Tongue (tissue), 3 donors: ENCODE measurements at places on chromosomes 6 and 20.

DNA sequence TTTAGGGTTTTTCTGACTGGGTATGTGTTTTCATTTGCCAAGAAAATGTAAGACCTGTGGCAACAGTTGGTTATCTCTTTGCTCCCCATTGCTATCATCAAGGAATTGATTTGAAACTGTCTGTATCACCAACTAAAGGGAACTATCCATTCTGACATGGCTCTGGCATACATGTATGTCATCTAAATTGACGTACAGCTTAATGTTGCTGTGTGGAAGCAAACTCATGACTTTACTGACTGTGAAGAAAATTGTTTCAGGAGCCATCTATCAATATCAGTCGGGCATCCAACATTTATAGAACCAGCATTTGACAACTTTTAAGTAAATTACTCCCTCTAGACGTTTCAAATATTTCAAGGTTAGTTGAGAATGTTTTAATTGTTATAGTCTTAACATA is 555.8 kb upstream of the EPHA7 start:
- DNase-seq = no peak

DNA sequence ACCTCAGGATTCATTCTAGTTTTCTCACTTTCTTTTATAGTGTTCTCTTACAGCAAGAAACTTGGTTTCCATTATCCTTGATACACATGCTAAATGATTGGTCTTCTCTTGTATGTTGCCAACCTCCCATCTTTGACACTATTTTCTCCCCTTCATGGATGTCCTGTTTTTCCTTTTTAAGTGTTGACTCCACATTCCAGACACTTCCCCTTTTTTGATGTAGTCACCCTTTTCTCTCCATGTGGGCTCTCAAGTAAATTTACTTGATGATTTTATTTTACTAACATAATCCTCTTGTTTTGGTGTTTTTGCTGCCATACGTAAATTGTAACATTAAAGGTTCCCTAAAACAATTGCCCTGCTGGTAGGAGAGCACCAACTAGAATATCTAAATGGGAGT is 148.1 kb downstream of the ZFAND3 start:
- DNase-seq = no peak

DNA sequence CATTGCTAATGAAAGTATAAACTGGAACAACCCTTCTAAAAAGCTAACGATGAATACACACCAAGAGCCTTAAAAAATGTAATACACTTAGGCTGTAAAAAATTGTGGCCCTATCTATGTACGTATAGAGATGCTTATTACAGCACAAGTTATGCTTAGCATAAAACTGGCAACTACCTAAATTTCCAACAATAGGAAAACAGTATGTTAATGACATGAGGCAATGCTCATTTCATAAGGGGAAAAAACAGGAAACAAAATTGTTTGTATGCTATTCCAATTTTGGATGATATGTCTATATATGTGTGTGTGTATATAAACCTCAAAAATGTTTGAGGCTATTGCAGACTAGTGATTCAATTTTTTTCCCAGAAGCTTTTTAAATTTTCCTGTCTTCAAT is 82.5 kb downstream of the DTNBP1 start:
- no peak for DNase-seq

DNA sequence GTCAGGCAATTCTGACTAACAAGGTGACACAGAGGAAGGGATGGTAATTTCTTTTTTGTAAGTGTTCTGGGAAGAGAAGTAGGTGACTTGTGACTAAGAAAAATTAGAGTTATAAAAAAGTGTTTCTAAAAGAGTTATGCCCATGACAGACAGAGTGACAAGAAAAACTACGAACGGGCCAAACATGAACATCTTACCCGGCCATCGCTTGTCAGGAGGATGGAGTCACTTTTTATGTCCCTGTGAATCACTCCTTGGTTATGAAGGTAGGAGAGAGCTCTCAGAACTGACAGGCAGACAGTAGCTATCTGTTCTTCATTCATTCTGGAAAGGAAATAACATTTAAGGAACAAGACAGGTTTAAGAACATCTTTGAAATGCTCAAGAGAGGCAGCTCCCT is 43.0 kb downstream of the LAMP5 start:
- no peak for DNase-seq

DNA sequence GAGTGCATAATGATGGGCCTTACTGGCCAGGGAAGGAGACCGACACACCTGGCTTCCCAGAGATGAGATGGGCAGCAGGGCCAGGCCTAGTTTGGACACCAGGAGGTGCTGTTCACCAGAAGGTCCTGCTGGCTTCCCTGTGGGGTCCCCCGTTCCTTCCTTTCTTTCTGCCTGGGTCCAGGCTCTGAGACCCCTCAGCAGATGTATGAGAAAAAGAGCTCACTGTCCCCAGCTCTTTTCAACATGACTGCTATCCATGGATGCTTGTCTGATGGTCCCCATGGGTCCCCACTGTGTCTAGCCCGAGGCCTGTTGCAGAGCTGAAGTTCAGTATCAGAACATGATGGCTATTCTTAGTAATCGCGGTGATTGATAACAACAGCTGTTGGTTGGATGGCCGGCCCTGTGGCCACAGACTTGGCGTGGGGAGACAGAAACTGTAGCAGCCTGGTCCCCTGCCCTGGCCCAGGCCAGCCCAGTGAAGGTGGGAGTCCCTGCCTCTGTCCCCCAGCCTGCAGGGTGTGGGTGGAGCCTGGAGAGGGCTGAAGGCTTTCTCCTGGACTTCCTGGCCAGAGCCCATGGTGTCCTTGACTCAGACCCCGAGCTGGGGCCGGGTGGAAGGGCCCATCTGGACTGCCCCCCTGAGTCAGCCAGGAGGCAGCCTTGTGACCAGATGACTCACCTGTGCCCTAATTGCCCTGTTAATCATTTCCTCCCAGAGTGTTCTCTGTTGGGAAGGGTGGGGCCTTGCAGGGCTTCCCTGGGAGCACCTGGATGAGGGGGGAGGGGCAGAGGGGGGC is 9.9 kb upstream of the BAK1 start:
- DNase-seq = peak; percentile 89

GRCh38 chr6:2103765-2104523 is 141.5 kb downstream of the GMDS start:
- DNase-seq = peak; percentile 67

DNA sequence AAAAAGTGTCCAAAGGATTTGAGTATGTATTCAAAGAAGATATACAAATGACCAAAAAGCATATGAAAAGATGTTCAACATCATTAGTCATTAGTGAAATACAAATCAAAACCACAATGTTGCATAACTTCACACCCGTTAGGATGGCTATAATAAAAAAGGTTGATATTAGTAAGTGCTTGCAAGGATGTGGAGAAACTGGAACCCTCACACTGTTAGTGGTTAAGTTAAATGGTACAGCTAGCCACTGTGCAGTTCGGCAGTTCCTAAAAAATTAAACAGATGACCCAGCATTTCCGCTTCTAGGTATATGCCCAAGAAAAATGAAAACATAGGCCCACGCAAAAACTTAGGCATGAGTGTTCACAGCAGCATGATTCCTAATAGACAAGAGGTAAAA is 38.6 kb downstream of the IBTK start:
- no peak for DNase-seq

GRCh38 chr20:59428441-59429205 is 128.2 kb downstream of the EDN3 start:
- DNase-seq = no peak

DNA sequence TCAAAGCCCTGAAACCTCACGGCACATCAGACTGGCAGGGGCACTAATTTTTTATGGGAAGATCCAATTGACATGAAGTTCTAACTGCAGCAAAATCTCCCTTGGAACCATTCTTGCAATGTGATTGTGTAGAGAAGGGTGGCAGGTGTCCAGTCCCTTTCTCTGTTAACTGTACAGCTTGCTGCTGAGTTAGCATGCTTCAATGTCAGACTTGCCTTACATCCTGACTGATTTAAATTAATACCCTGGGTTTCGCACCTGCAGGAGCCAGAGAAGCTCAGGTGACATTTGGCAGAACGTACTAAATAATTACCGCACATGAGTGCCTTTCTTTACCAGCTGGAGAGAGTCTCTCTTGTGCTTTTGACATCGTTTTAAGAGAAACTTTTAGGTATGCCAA is 123.0 kb downstream of the DOK5 start:
- DNase-seq = no peak

DNA sequence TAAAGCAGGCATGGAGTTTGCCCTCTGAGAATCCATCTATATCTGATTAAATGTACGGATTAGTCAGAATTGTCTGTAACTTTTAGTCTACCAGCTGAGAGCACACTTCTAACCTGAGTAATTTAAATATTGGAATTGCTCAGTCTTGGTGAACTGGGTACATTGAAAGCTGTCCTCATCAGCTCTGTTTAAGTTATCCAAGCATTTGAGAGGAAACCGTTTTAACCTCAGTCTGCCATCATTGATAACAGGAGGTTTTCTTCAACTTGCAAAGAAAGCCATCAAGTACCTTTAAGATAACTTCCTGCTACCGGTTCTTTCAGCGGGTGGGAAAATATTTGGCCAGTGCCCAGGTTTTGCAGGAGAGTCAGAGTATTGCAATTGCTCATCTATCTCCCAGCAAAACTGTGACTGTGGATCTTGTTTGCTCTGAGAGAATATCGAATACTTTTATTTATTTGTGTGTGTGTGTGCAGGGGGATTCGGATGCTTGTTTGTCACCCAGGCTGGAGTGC is 31.1 kb upstream of the F13A1 start:
- DNase-seq = no peak

DNA sequence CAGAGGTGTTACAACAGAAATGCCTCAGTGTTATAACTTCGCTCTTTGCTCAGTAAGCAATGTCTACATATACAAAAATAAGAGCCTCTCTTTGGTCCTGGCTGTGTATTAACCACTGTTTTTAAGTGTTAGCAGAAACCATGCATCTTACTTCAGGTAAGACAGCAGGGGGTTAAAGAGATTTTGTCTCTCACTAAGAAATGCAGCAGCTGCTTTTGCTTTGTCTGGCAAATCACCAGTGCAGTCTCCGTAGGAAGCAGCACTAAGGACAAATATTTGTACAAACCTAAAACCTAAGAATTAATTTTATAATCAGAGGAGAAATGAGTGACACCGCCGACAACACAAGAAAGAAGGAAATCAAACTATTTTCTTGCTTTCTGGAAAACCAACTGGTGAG is 758 bp downstream of the SMIM28 start:
- no peak for DNase-seq

- no peak for DNase-seq
These were observed 49.3 kb downstream of the CD83 start for GRCh38 chr6:14166839-14167238.

DNA sequence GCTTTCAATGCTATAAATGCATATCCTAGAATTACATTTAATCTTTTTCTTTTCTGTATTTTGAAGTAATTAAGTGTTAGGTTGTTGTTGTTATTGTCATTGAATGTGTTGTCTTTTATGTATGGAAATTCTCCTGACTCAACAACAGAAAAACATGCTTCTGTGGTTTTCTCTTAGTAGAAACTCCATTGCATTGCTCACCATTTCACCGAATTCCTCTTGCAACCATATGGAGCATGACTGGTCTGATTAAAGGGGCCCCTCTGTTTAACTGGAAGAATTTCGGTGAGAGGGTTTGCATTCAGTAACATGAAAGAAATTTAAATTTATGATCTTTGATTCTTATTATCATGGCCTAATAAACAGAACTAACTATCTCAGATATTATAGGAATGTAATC is 454.3 kb upstream of the JARID2 start:
- no peak for DNase-seq

DNA sequence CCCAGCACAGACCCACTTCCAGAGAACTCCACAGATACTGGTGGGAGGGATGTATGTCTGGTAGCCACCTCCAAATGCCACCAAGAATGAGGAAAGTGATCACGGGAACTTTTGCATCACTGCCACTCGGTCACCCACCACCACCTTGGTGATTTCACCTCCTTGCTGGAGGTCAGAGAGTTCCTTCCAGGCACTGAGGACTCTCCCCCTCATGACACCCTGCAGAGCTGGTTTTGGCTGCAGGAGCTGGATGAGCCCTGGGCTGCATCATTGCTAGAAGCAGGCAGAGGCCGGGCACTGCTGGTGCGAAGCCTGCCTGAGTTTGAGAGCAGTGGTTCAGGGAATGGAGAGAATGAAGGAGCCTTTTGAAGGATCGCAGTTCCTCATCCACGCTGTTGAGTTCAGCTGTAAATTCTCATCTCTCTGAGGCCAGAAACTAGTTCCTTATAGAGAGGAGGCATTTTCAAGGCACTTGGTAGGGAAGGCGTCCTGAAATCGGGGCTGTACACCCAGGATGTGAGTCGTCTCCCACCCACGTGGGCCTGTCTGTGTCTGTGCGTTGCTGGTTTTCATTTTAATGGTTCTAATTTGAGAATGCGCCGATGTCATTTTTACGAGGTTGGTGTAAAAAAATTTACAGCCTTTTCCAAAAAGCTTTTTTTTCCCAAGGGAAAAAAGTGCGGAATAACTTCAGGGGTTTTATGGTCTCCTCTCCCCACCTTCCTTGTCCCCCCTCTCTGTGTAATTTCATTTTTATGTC is 25.0 kb downstream of the FOXP4 start:
- DNase-seq = no peak

DNA sequence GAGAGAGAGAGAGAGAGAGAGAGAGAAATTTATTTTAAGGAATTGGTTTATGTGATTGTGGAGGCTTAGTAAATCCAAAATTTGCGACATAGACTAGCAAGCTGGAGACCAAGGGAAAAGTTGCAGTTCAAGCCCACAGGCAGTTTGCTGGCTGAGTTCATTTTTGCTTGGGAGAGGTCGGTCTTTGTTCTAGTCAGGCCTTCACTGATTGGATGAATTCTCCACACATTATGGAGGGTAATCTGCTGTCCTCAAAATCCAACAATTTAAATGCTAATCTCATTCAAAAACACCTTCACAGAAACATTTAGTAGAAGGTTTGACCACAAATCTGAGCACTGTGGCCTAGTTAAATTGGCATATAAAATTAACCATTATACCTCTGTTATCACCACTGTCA is 439.6 kb downstream of the EPM2A start:
- DNase-seq = no peak

- peak; percentile 32 for DNase-seq
These were observed 636 bp downstream of the ELOVL2 start for GRCh38 chr6:11043378-11043960.

DNA sequence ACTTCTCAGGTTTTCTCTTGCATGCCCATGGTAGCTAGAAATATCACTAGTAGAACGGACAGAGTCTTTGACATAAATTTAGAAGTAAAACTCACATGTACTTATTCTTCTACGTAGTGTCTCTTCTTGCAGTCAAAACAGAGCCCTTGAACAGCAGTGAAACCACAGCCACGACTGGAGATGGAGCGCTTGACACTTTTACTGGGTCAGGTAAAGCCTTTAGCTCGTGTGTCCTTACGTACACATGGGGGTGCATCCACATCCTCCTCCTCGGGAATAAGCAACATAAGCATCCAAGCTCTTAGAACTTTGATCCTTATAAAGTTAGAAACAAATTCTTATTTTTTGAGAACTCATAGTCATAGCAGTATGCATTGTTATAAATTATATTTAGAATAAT is 215.3 kb downstream of the EYA4 start:
- DNase-seq = no peak

GRCh38 chr6:9634776-9635175 is 780.1 kb downstream of the TFAP2A start:
- no peak for DNase-seq

- DNase-seq = no peak
These were observed 31.2 kb upstream of the SPDEF start for GRCh38 chr6:34587325-34587724.

- peak; percentile 68 for DNase-seq
These were observed 253.4 kb downstream of the EPHA7 start for GRCh38 chr6:93165850-93166430.

GRCh38 chr6:143119260-143119659 is 58.6 kb downstream of the AIG1 start:
- DNase-seq = no peak

- DNase-seq = no peak
These were observed 188.2 kb downstream of the TPBG start for GRCh38 chr6:82551831-82552230.

GRCh38 chr6:15970517-15970916 is 158.4 kb upstream of the MYLIP start:
- DNase-seq = no peak
